GM23248 (cell line): ENCODE measurements at places on chromosomes 4 and X. TPM values are rescaled to one million over a fixed set of nuclear protein-coding genes. Genes with fewer than 3 reads are reported as not detected.

DNA sequence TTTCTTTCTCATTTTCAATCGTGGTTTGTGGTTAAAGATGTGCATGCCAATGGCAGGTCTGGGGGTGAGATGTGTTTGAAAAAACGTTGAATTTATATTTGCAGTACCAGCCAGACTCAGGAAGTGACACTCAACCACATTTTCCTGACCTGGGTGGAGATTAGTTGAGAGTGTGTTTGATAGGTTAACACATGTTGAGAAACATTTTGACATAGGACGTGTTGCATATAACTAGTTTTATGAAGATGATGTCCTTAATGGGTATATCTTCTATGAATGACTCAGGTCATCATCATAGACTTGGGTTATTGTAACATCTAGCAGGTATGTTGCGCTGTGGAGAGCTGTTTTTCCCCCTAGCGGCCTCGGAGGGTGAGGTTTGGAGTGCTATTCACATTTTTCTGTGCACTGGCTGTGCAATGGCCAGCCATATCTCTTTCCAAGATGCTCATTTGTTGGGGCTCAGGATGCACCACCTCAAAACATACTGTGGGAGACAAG is 21.7 kb upstream of the CD38 start:
- no peaks in the 10 kb centered on the region for H3K27me3 ChIP-seq
- no peaks in the 10 kb centered on the region for H3K36me3 ChIP-seq
- no peak overlapping the region for H3K27ac ChIP-seq
- H3K4me1 ChIP-seq = 0 out of 2 replicates have a peak, but pooled peaks cover 4% of the 10 kb centered on the region
- peak; percentile 33 for DNase-seq

GRCh38 chrX:16658284-16658683 is 8.3 kb downstream of the S100G start:
- DNase-seq = peak; percentile 47
- no peaks in the 10 kb centered on the region for H3K27me3 ChIP-seq
- no peaks in the 10 kb centered on the region for H3K36me3 ChIP-seq
- H3K4me1 ChIP-seq = peaks cover 14% of the 10 kb centered on the region
- peak overlapping the region; percentile 30; the same call in 1 of the 2 replicates for H3K27ac ChIP-seq
- H3K4me3 ChIP-seq = no peak overlapping the region

DNA sequence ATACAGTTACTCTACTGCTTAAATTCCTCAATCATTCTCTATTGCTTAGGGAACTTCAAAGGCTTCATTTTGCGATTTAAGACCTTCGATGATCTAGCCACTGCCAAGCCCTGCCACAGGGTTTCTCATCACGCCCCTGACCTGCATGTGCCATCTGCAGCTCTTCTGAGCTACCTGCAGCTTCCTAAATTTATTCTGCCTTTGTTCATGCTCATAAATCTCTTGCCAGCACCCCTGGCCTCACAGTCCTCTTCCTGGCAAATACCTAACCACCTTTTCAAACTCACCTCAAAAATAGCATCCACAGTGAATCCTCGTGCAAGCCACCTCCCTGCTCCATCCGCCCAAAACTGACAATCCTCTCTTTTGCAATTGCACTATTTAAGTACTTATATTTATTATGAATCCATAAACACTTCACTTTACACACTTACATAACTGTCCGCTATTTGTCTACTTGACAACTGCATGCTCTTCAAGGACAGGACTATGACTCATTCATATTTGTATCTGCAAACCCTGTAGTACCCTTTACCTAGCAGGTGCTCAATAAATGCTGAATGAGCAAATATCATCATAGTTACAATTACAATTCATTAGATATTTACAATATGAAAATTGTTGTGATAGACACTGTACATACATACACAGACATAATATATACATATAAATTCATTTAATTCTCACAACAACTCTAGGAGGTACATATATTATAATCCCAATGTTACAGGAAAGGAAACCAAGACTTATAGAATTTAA is 280.0 kb upstream of the RASGEF1B start:
- no peak overlapping the region for H3K27ac ChIP-seq
- no peak overlapping the region for H3K4me3 ChIP-seq
- DNase-seq = no peak
- no peaks in the 10 kb centered on the region for H3K27me3 ChIP-seq

Gene NLGN4X
- total RNA-seq = under 0.01 TPM in 1 of 2 replicates, not detected in the other

Gene UGT2B11
- not detected in 2 replicates for total RNA-seq

Gene EVC2
- total RNA-seq = 8.0 and 8.1 TPM in 2 replicates

DNA sequence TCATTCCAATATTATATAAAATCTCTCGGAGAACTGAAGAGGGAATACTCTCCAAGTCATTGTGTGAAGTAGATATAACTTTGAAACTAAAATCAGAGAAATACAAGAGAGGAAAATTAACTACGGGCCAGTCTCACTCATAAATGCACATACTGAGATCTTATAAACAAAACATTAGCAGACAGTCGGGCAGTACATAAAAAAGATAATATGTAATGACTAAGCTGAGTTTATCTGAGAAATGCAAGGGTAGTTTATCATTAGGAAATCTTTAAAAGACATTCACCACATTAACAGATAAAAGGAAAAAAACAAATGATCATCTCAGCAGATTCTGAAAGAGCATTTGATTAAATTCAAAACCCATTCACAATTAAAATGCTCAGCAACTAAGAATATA is 116.7 kb downstream of the NYX start:
- H3K27ac ChIP-seq = no peak overlapping the region
- DNase-seq = no peak
- H3K4me3 ChIP-seq = no peak overlapping the region
- H3K36me3 ChIP-seq = no peaks in the 10 kb centered on the region
- H3K4me1 ChIP-seq = peaks cover 25% of the 10 kb centered on the region
- H3K27me3 ChIP-seq = no peaks in the 10 kb centered on the region

Gene ATP1B4
- not detected in 2 replicates for total RNA-seq

DNA sequence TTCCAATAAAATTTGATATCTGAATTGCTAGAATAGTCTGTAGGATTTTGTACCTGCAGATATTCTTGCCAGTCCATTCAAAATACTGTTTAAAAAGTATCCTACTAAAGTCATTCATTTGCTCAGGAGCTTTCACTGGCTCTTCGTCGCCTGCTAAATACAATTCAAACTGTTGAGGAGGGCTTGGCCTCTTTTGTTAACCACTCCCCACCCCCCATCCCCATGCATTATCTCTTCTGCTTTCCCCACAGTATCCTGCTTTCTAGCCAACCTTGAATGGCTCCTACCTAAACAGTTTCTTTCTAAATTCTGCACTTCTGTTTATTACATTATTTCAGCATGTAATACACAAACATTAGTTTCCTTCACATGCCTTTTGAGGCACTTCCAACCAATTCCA is 230.8 kb downstream of the CPE start:
- H3K4me3 ChIP-seq = no peak overlapping the region
- H3K36me3 ChIP-seq = no peaks in the 10 kb centered on the region
- H3K27ac ChIP-seq = no peak overlapping the region
- H3K4me1 ChIP-seq = no peaks in the 10 kb centered on the region

Gene DDX53
- not detected in 2 replicates for total RNA-seq

- H3K27me3 ChIP-seq = no peaks in the 10 kb centered on the region
- no peak for DNase-seq
- H3K27ac ChIP-seq = no peak overlapping the region
- no peak overlapping the region for H3K4me3 ChIP-seq
These were observed 593.9 kb upstream of the PITX2 start for GRCh38 chr4:111216791-111217190.

Gene UGT8
- total RNA-seq = not detected in 2 replicates

DNA sequence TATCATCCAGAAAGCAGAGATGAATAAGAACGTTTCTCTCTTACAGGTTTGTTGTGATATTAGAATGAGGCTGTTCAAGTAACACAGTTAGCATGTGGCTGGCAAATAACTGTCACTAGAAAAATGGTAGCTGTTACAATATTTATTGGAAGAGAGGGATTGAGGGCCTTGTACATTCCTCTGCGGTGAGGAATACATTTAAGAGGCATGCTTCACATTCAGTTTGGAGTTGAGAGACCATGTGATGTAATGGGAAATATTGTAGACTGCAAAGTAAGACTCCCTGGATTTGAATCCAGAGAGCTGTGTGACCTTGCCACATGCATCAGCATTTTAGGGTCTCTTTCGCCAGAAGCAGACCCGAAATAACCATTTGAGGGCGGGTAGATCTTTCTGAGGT is 104.8 kb upstream of the KIT start:
- no peaks in the 10 kb centered on the region for H3K36me3 ChIP-seq
- H3K4me1 ChIP-seq = peaks cover 19% of the 10 kb centered on the region
- DNase-seq = peak; percentile 80
- H3K27ac ChIP-seq = no peak overlapping the region
- H3K4me3 ChIP-seq = no peak overlapping the region

Gene FAM53A
- total RNA-seq = 3.8 and 15.3 TPM in 2 replicates

Gene RTL3
- total RNA-seq = under 0.01 and 0.11 TPM in 2 replicates

DNA sequence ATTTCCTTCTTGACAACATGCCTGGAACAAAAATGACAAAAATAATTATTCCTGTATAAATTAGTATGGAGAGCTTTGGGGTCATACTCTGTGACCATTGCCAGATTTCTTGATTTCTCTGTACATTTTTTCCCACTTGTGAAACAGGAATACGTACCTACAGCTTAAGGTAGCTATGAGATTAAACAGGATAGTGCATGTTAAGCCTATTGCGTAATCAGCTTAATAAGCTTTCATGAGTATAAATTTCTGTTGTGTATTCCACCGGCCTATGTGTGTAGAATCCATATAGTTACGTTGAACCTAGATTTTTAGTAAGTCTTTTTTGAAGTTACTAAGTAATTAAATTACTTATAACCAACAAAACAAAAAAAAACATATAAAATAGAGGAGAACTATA is 334.9 kb downstream of the DCTD start:
- no peak for DNase-seq
- H3K36me3 ChIP-seq = no peaks in the 10 kb centered on the region
- no peaks in the 10 kb centered on the region for H3K4me1 ChIP-seq
- H3K27ac ChIP-seq = no peak overlapping the region
- H3K27me3 ChIP-seq = no peaks in the 10 kb centered on the region
- H3K4me3 ChIP-seq = no peak overlapping the region

DNA sequence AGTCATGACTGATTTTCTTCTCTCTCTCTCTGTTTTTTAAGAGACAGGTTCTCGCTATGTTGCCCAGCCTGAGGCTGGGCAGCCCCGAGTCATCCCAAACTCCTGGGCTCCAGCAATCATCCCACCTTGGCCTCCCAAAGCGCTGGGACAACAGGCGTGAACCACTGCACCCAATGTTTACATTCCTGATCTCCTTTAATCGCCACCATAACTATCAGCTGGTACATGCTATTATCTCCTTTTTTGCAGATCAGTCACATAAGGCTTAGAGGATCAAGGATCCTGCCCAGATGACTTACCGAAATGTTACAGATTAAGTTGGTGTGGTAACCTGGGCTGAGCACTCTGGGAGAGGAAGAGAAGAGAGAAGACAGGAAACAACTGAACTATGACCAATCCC is 1.5 kb upstream of the USP46 start:
- no peak overlapping the region; the same call in 1 of the 2 replicates for H3K4me3 ChIP-seq
- no peak overlapping the region for H3K27ac ChIP-seq
- H3K4me1 ChIP-seq = peaks cover 6% of the 10 kb centered on the region; the same call in 1 of the 2 replicates
- no peak for DNase-seq
- no peaks in the 10 kb centered on the region for H3K27me3 ChIP-seq

DNA sequence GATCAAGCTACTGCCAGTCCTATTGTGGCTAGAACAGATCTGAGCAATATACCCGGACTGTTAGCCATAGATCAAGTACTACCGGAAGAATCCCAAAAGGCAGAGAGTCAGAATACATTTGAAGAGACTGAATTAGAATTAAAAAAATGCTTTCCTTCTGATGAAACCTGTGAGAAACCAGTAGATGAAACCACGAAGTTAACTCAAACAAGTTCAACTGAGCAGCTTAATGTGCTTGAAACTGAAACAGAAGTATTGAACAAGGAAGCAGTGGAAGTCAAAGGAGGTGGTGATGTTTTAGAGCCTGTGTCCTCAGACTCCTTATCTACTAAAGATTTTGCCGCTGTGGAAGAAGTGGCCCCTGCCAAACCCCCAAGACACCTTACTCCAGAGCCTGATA is 46.8 kb downstream of the WDR44 start:
- no peak overlapping the region for H3K4me3 ChIP-seq
- no peaks in the 10 kb centered on the region for H3K27me3 ChIP-seq
- DNase-seq = peak; percentile 13
- H3K27ac ChIP-seq = peak overlapping the region; percentile 41
- peaks cover 20% of the 10 kb centered on the region; the same call in 1 of the 2 replicates for H3K36me3 ChIP-seq

Gene GLOD5
- not detected in 2 replicates for total RNA-seq

DNA sequence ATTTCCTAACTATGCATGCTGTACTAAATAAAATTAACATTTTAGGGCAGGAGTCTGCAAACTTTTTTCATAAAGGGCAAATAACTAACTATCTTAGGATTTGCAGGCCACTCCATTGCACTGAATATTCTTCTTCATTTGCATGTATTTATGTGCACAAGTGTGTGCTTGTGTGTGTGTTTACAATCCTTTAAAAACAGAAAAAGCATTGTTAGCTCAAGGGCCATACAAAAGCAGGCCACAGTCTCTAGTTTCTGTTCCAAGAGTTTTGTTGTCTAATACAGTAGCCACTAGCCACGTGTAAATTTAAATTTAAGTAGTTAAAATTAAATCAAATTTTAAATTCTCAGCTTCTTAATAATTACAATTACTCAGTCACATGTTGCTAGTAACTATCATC is 621.8 kb downstream of the TMA16 start:
- no peak for DNase-seq
- H3K4me1 ChIP-seq = no peaks in the 10 kb centered on the region
- no peak overlapping the region for H3K27ac ChIP-seq
- no peak overlapping the region for H3K4me3 ChIP-seq

- DNase-seq = no peak
- H3K27ac ChIP-seq = no peak overlapping the region
- no peaks in the 10 kb centered on the region for H3K27me3 ChIP-seq
These were observed 738.2 kb downstream of the ARAP2 start for GRCh38 chr4:35506161-35506560.

DNA sequence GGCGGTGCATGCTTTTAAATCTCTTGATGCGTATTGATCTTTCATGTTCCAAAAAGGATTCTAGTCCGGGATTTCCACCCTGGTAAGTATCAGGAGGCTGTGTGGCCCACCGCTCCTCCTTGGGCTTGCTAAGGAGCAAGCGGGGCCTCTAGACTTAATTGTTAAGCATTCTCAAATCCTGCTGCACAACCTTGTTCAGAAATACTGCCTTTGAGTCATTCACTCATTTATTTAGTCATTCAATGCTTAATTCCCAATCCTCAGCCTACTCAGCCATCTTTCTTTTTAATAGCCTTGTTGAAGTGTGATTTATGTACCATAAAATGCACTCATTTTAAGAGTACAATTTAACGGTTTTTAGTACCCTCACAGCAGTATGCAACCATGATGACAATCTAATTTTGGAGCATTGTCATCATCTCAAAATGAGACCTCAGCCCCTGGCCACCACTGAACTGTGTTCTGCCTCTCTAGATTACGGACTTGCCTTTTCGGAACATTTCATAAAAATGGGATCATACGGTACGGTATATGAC is 15.6 kb upstream of the SLC2A9 start:
- peaks cover 20% of the 10 kb centered on the region for H3K4me1 ChIP-seq
- no peak overlapping the region for H3K27ac ChIP-seq
- no peaks in the 10 kb centered on the region for H3K27me3 ChIP-seq
- no peaks in the 10 kb centered on the region for H3K36me3 ChIP-seq

- H3K27me3 ChIP-seq = no peaks in the 10 kb centered on the region
- H3K36me3 ChIP-seq = no peaks in the 10 kb centered on the region
- H3K27ac ChIP-seq = no peak overlapping the region
These were observed 47.9 kb downstream of the SOWAHB start for GRCh38 chr4:76850010-76850441.

Gene PPEF1
- not detected in 2 replicates for total RNA-seq

- no peak for DNase-seq
- H3K36me3 ChIP-seq = no peaks in the 10 kb centered on the region
- H3K27ac ChIP-seq = no peak overlapping the region
- 0 out of 2 replicates have a peak, but pooled peaks cover 8% of the 10 kb centered on the region for H3K4me1 ChIP-seq
These were observed 11.8 kb upstream of the NEIL3 start for GRCh38 chr4:177297785-177298391.

- no peak overlapping the region for H3K4me3 ChIP-seq
- no peaks in the 10 kb centered on the region for H3K27me3 ChIP-seq
- no peak for DNase-seq
These were observed 297.6 kb downstream of the IDS start for GRCh38 chrX:149207518-149207917.
